Stimulated activated CD4-positive, alpha-beta T cell treated with anti-CD3 and anti-CD28 coated beads, Interleukin-12 subunit alpha, Interleukin-12 subunit beta, amount 100 ng/mL, for 24 hours (primary cell): ENCODE measurements at places on chromosomes 6 and 20.

- DNase-seq = no peak
These were observed 49.6 kb downstream of the DCBLD1 start for GRCh38 chr6:117531809-117532725.

DNA sequence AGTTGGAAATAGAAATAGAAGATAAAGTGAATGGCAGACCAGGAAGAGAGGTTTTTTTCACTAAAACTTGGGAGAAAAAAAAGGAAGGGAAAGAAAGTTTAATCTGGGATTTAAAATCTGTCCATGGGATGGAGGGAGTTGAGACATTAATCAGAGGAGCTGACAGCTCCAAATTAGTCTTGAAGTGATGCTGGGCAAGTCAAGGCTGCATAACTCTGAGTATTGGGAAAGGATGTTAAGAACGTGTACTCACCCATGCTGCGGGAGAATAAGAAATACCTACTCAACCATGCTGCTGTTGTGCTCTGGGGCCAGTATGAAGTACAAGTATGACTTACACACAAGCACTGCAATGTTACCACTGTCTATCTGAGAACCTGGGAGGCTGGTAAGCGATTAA is 47.5 kb downstream of the SNRNP48 start:
- DNase-seq = no peak

DNA sequence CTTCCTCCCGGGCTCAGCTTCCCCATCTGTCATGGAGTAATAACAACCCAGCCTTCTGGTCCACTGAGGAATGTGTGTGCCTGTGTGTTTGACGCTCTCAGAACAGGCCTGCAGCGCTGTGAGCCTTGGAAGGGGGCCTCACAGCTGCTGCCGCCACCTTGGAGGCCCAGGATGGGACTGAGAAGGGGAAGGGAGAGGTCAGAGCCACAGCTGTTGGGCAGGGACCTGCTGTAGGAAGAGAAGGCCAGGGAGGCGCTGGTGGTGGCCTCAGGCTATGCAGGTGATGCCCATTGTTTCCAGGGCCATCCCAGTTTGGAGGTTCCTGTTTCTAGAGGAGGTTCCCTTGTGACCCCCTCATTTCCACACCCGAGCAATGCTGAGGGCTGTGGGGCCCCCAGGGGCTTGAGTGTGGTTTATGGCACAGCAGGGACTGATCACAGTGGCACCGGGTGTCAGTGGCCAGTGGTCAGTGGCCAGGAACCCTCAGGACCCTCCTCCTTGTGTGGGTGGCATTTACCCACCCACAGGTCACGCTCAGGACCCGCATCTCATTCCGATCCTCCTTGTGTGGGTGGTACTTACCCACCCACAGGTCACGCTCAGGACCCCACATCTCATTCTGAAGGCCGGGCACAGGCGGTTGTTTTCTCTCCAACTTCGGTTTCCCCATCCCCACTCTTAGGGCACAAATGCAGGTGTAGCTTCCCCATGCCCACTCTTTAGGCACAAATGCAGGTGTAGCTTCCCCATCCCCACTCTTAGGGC is 14.0 kb downstream of the TPD52L2 start:
- DNase-seq = no peak

GRCh38 chr6:31308050-31308844 is 36.4 kb upstream of the HLA-C start:
- peak; percentile 24 for DNase-seq

DNA sequence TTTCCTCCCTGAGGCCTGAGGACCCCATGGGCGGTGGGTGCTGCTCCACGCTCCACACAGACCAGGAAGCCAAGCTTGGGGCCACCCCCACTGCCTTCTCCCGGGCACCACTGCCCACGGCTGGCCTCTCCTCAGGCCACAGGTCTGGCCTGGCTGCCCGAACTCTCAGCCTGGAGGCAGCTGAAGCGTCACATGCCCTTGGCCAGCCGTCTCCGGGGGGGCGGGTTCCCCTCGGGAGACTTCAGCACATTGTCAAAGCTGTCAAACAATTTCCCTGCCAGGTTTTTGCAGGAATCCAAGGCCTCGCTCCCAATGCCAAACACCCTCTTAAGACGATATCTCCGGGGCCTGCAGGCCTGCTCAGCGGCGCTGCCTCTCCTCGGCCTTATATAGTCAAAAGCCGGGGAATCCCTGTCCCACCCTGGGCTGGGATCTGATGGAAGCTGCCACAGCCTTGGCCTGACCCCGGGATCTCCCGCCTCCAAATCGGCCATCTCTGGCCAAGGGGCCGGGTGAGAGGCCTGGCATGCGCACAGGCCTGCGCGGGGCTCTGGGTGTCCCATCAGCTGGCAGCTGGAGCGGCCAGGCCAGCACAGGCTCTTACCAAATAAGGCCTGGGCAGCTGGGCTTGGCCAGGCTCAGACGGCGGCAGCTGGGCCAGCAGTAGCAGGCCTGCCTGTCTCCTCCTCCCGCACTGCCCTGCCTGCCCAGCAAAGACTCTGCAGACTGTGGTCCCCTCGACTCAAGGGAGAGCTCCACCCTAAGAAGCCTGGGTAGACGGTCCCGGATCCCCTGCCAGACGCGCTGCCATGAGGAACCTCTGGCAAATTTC is 49.7 kb downstream of the RBM38 start:
- DNase-seq = no peak

GRCh38 chr6:100426241-100426640 is 38.5 kb downstream of the SIM1 start:
- DNase-seq = no peak

GRCh38 chr20:44018259-44018941 is 103.7 kb downstream of the TOX2 start:
- DNase-seq = no peak

DNA sequence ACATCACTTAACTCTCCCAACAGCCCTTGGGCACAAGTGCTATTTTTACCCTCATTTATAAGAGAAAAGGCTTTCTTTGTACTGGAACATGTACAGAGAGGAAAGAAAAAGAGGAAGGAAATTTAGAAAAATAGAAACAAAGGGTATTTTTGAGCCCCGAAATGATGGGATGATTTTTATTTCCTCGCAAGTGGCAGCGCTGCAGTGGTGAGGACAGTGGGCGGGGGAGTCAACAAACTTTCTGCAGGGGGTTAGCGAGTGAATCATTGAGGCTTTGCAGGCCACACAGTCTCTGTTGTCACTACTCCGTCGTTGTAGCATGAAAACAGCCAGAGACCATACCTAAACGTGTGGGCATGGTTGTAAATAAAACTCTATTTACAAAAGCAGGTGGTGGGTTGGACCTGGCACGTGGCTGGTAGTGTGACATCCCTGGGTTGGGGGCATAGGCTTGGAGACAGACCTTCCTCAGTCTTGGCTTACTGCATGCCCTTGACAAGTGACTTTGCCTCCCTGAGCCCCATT is 25.5 kb upstream of the OCSTAMP start:
- DNase-seq = no peak

- no peak for DNase-seq
These were observed 42.5 kb upstream of the BMP5 start for GRCh38 chr6:55917751-55918415.

DNA sequence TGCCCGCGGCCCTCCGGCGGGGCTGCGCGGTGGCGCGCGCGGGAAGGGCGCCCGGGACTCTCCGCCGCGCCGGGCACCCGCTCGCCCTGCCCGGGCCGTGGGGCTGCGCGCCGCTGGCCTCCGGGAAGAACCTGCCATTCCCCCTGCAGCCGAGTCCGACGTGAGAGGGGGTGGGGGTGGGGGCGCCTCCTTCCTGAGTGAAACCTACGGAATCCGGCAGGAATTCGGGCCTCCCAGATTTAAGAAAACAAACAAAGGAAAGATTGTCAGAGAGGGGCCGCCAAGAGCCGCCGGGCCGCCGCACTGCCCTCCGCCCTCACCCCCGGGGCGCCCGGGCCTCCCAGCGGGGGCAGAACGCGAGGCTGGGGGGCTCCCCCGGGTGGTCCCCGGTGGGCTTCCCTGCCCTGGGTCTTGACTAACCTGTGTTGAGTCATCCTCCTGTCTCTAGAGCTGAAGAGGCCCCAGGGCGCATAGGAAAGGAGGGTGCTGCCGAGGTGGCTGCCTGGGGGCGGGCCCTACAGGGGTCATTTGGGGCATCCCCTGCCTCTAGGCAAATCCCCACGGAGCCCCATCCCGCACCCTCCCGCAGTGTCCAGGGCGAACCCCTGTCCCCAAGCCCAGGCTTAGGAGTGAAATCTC is 42.2 kb upstream of the FOXP4 start:
- no peak for DNase-seq

DNA sequence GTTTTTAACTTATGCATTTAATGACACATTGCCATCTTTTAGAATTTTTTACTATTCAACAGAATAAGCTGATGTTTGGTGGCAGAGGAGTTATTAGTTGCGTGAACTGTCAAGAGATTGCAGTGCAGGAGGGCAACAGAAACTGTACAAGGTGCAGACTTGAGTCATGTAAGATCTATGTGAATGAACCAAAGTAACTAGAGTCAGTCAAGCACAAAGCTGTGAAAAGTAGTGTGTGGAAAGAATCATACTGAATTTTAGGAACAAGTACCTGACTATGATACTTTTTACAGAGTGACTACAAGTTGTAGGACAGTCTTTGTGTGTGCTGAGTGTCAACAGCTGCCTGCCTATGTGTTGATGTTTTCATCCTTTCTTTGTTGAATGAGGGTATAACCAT is 2.7 kb upstream of the C6orf163 start:
- DNase-seq = no peak

GRCh38 chr6:62390401-62390800 is 104.4 kb upstream of the KHDRBS2 start:
- no peak for DNase-seq

- no peak for DNase-seq
These were observed 44.4 kb upstream of the SLC22A3 start for GRCh38 chr6:160303806-160304205.

DNA sequence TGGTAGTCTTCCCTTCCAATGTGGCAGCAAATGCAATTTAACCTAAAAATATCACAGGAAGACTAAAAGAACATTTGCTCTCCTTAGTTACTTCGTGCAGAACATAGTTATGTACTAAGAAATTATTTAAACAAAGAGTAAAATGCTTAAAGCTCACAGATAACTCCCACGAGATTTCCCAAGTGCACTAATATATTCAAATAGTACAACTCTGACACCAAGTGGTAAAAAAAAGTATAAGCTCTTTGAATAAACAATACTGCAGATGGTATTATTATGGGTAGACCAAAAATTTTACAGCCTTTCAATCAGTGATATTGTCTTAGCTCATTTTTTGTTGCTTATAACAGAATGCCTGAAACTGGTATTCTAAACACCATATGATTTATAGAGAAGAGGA is 52.8 kb upstream of the FILIP1 start:
- DNase-seq = no peak

GRCh38 chr6:19603721-19604120 is 233.4 kb upstream of the ID4 start:
- no peak for DNase-seq

DNA sequence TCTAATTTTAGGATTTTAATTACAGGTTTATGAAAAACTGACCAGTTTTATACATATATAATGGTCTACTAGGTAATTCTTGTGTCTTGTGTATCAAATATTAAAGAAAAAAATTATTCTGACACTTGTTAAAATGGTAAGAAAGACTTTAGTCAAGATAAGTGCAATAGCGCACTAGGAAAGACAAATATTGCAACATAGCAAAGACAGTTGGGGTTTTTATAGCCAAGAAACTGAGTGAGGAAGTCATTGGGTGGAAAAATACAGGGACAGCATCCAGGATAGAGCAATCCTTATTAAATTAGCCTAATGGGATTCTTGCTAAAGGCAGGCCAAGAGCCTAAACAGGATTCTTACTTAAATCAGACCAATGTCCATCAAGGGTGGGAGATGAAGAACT is 71.1 kb downstream of the ROS1 start:
- DNase-seq = no peak

DNA sequence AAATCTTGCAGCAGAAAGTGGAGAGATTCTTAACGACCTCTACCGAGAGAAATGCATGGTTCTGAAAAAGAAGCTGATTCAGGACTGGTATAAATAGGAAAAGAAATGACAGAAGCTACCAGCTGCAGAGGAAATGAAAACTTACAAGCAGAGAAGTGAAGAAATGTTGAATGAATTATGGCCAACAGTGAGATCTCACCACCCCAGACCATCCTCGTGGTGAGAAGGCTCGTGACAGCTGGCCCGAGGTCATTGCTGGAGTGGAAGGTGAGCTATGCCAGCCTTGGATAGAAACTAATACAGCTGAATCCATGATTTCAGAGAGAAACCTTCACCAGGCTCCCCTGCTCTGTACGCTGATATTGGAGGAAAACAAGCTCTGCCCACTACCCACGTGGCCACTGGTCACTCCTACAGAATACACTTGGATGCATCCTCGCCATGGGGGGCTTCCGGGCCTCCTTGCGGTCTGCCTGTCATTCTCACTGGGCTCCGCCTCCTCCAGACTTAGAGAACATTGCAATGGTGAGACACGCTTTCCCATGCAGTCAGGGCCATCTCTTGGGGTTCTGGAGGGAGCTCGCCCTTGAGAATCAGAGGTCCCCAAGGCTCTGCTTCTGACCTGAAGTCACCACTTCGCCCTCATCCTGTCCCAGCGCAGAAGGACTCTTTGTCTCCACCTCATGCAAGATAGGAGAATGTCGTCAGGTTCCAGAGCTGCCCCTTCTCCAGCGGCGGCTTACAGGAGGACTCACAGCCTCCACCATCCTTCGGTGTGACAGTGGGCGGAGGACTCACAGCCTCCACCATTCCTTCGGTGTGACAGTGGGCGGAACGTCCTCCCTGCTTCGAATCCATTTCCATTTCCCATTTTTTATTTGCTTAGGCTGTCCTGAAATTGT is 10.6 kb upstream of the TUBB2B start:
- no peak for DNase-seq

DNA sequence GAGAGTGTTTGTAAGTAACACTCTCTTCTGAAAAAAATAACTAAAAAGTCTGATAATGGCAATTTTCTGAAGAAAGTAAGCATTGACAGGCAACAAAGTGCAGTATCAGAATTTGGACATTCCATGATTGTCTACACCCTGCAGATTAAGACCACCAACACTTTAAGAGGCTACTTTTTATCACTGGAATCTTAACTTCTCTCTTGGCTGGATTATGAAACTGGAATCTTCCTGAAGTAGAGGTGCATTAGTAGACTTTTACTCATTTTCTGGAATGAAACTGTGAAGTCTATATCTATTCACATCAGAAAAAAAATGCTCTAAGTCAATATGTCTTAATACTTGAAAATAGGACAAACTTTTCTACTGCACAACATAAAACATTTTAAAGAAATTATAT is 547.5 kb downstream of the COL12A1 start:
- no peak for DNase-seq

GRCh38 chr6:161963634-161964234 is 689.9 kb upstream of the AGPAT4 start:
- no peak for DNase-seq

- no peak for DNase-seq
These were observed 733.8 kb upstream of the FLRT3 start for GRCh38 chr20:15071085-15071808.

GRCh38 chr20:25177890-25178321 is 17.6 kb upstream of the ENTPD6 start:
- DNase-seq = no peak
